ENCODE measurements at places on chromosomes 3 and 15.

DNA sequence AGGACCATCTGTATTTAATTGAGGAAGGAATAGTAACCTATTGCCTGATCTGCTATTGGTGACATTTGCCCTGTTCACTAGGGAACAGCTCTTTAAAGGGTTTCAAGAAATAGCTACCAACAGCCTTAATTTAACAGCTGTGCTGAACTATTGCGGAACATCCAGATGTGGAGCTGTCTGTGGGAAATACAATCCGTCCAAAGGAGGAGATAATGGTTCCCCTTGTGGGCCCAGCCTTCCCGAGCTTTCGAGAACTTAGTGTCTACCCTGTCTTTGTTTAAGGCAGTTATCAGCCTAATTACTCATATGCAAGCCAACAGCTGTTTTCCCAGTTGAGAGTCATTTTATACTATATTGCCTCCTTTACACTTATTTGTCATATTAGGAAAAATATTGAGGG lies 398.6 kb downstream of the WDR72 start:
- no peak for DNase-seq

DNA sequence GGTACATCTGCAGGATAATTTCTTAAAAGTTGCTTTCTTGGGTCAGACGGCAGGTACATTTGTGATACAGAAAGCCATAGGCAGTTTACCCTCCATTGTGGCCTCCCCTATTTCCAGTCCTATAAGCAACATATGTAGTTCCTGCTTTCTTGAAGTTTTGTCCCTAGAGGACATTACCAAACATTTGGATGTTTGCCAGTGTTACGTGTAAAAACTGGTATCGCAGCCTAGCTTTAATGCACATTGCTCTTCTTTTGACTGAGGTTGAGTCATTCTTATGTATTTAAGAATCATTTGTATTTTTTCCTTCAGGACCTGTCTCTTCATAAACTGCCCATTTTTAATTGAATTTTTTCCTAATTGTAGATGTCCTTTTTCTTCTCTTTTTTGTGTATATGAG lies 114.3 kb downstream of the DIPK2A start:
- DNase-seq = peak; percentile 76

DNA sequence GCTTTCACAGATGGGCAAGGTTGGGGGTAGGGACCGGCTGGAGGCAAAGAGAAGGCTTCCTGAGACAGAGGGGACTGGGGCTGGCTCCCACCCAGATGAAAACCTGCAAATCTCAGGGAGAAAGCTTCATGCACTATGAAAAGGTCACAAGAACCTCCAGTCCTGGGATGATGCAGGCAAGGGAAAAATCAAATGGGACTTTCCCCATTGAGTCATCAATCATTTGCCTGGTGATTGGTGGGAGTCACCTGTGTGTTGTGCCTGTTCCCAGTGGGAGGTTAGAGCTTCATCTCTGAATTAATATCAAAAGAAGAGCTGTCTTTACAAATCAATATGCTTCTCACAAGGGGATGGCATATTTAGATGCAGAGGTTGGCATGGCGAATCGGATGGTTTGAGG lies 49.9 kb downstream of the CACNA1D start:
- no peak for DNase-seq

DNA sequence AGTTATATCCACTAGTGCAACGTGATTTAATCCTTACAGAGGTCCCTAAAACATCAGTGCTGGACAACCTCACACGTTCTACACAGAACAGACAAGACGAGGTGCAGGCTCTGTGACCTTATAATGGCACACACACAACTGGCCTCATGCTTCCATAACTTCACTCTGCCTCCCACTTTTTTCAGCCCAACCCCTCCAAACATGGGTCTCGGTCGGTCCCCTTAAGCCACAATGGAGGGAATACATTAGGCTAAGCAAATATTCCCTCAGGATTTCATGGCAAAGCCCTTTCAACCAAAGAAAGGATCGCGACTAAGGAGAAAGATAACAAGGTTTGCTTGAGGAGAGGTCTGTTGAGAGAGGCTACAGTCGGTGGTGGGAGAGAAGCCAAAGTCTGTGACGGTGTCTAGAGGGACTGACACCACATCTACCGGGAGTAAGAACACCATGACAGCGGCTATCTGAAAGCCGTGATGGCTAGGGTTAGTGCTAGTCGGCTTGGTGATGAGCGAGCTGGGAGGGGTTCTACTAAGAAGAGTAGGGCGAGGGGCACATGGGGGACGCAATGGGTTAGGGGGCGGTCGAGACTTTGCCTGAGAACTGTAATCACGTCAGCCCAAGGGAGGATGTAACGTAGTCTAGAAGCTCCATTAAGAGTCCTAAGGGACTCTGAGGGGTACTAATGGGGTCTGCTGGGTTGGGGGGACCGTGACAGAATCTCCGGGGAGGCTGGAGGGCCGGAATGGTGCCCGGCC lies 1.0 kb downstream of the MYO9A start:
- no peak for DNase-seq

GRCh38 chr15:51307811-51308210 lies 30.6 kb downstream of the CYP19A1 start:
- no peak for DNase-seq

DNA sequence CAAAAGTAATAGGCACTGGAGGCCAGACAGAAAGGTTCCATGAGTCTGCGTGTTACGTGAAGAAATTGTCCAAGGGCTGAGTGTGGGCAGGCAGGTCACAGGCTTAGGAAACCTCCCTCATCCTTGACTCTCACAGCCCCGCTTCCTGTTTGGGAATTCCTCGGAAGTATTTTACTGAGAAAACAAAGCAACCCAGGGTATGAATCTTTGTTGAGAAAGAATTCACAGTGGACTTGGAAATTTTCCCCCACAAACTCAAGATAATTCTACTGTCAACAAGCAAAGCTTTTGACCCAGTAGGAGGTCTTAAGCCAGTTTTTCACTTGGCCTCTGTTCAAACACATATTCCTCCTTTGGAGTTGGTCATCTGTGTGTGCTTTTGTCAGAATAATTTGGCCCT lies 377.1 kb upstream of the TPM1 start:
- no peak for DNase-seq

DNA sequence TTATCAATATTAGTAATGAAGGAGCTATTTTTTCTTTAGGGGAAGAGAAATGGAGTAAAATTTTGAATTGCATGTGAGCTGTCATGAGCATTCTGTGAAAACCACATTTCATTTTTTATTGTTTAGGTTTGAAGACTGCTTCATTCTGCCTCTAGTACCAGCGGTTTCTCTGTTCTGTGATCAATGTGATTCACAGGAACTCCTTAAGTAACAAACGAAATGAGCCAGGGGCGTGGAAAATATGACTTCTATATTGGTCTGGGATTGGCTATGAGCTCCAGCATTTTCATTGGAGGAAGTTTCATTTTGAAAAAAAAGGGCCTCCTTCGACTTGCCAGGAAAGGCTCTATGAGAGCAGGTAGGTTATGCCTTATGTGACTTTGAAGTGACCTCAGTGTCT lies 13.0 kb downstream of the NIPA2 start:
- DNase-seq = no peak
